Left renal cortex interstitium (tissue), 4 donors: ENCODE measurements at places on chromosomes 2 and 18. TPM values are rescaled to one million over a fixed set of nuclear protein-coding genes. Genes with fewer than 3 reads are reported as not detected.

- no peak for DNase-seq
These were observed 67.5 kb downstream of the RMDN2 start for GRCh38 chr2:37992601-37993000.

- no peak for DNase-seq
These were observed 842.2 kb upstream of the VRK2 start for GRCh38 chr2:57204364-57204763.

- DNase-seq, result no peak
These were observed 118.8 kb upstream of the PDE1A start for GRCh38 chr2:182545420-182546167.

FBXO11 gene
- 75.4 TPM for polyA plus RNA-seq
